ENCODE measurements at places on chromosomes 16 and 17. TPM values are rescaled to one million over a fixed set of nuclear protein-coding genes. Genes with fewer than 3 reads are reported as not detected.

NPIPB5 gene
- total RNA-seq = 216 TPM

ALOX12 gene
- total RNA-seq = 0.62 TPM

HOXB1 gene
- total RNA-seq = not detected

KRT39 gene
- total RNA-seq = not detected

SLC52A1 gene
- total RNA-seq = 1.7 TPM

RSL1D1 gene
- 100 TPM for total RNA-seq

SDR42E1 gene
- 7.2 TPM for total RNA-seq

COPS3 gene
- 79.6 TPM for total RNA-seq

PLD6 gene
- total RNA-seq = 9.5 TPM

TNFRSF12A gene
- 57.4 TPM for total RNA-seq

CDC6 gene
- 10.3 TPM for total RNA-seq

WFDC1 gene
- 80.8 TPM for total RNA-seq

NEUROD2 gene
- total RNA-seq = not detected

All from prostate gland (tissue), 2 donors.